ENCODE measurements at places on chromosomes 2 and 18. TPM values are rescaled to one million over a fixed set of nuclear protein-coding genes. Genes with fewer than 3 reads are reported as not detected.
A peak's percentile ranks its signal among the peaks of the same experiment; 100 is the strongest.

DNA sequence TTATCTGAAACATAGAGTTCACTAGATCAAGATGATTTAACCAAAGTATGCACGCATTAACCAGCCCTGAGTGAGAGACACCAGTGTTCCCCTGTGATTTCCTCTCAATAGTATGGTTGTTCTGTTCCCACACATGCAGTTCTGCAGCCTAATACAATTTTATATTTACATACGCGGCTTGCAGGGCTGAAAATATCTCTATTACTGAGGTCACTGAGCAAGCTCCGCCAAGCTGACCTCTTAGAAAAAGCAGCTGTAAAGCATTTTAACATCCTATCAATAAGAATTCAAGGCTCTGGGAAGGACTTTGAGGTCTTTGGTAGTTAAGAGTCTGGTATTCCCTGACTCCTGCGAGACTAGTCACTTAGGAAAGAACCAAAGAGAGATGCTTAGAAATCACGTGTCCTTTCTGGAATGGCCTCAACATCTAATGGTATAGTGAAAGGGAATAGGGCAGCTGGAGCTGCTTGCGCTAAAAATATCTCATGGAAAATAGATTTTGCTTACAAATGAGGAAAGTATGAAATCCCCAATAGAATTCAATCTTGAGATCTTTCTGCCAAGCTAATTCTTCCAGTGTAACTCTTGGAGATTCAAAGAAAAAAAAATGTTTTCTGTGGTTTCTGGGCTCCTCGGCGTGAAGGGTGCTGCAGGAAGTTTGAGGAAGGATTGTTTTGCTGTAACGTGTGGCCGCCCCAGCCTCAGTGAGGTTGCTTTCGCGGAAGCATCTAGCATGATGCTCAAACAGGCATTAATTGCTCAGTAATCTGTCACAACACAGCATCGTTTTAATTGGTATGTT is 59.2 kb downstream of the DOCK10 start:
- no peak for DNase-seq

- DNase-seq = no peak
Observed at GRCh38 chr18:22946217-22946616, 13.1 kb downstream of the RBBP8 start.

GRCh38 chr2:102761763-102762162 is at the start of gene TMEM182:
Gene TMEM182 (plus strand): TSS chr2:102762031. CDS start chr2:102762218, 187 bp downstream.
- peak; percentile 85 for DNase-seq

The SDC1 gene
- 1.2 TPM for total RNA-seq

The ADAM23 gene
- total RNA-seq = 3.4 TPM

- DNase-seq = no peak
Observed at GRCh38 chr2:28332696-28333095, 60.0 kb upstream of the FOSL2 start.

DNA sequence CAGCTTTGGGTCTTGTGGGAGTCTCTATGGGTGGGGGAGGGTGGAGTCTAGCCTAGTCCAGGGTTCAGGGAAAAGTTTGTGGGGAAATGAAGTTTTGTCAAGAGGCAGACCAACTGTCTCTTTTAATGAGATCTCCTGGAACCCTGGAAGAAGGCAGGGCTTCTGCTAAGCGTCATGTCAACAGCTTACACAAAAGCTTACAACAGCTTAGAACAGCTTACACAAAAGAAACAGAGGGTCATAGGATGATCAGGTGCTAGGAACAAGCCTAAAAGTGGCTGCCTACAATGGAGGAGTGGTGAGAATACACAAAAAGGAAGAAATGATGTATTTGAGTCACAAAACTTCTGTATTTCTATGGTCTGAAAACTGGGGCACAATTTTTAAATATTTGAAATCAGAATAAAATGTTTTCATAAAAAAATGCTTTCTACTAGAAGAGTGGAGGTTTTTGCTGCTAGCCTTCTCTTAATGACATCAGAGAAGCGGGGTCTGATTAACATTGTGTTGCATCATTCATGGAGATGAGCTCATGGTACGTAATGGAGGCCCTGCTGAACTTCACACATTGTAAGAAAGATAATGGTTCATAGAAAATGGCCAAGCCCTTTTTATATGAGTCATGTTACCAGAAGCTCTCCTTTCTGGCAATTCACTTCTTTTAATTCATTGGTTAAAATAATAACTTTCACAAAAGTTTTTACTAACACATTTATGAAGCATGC is 351.0 kb downstream of the PIK3C3 start:
- DNase-seq = no peak
